HL-60 (cell line): ENCODE measurements at places on chromosomes 1 and 21.

DNA sequence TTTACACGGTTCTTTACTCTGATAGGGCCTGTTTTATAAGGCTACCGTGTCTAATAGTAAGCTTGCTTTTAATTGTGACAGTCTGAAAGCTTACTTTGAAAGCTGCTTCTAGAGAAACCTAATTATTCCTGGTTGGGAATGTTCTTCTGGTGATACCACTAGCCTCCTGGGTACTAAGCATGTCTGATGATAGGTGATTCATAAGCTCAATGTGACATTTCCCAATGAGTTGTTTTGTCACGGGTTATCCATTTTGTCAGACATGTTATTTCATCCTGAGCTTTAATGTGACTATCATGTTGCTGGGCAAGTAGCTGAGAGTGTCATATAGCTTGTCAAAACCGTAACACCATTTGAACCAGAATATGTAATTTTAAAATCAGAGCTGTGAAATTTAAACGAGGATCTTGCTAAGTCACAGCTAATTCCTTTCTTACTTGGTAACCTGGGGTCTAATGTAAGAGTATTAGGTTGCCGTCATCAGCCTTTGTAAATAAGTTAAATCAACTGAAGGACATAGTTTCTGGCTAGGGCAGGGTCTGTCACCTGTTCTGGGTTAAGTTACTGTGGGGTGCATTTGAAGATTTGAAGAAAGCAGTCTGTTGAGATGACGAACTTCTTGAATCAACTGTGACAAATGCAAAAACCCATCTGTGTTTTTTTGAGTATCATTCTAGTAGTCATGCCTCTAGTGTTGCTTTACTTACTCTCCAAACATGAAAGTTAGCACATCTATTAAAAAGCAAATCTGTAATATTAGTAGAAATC is 529.2 kb downstream of the USP25 start:
- no peak for DNase-seq

- no peak for DNase-seq
These were observed 238.7 kb upstream of the SNX7 start for GRCh38 chr1:98422816-98423215.

GRCh38 chr1:201169203-201169602 is 14.9 kb upstream of the TMEM9 start:
- DNase-seq: no peak

GRCh38 chr1:180811886-180812285 is 100.8 kb upstream of the KIAA1614 start:
- DNase-seq: no peak

DNA sequence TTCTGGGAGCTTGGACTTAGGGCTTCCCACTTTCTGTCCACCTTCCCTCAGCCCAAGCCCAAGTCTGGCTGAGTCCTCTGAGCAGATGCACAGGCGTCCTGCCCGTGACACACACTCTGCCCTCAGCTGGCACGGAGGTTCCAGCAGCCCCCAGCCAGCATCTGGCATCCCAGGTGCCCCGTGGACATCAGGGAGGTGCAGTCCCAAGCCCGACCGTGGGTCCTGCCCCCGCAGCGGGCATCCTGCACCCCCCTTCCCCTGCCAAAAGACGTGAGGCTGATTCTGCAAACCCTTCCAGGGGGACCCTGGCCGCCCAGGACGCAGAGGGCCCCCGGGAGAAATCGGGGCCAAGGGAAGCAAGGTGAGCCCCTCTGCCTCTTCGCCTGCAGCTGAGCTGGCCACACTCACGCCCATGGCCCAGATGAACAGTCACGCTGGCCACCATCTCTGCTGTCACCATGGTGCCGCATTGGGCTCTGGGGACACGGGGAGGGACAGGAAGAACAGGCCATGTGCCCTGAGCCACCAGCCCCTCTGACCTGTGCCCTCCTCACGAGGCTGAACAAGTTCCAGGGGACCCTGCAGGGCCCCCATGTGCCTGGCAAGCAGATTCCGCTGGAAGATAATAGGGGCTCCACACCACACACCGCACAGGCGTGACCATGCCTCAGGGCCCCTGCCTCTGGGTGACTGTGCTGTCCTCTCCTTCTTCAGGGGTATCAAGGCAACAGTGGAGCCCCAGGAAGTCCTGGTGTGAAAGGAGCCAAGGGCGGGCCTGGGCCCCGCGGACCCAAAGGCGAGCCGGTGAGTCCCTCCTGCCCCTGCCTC is 20.6 kb downstream of the COL6A2 start:
- DNase-seq: no peak

- DNase-seq: no peak
These were observed 753.1 kb downstream of the NCAM2 start for GRCh38 chr21:21751286-21751685.

DNA sequence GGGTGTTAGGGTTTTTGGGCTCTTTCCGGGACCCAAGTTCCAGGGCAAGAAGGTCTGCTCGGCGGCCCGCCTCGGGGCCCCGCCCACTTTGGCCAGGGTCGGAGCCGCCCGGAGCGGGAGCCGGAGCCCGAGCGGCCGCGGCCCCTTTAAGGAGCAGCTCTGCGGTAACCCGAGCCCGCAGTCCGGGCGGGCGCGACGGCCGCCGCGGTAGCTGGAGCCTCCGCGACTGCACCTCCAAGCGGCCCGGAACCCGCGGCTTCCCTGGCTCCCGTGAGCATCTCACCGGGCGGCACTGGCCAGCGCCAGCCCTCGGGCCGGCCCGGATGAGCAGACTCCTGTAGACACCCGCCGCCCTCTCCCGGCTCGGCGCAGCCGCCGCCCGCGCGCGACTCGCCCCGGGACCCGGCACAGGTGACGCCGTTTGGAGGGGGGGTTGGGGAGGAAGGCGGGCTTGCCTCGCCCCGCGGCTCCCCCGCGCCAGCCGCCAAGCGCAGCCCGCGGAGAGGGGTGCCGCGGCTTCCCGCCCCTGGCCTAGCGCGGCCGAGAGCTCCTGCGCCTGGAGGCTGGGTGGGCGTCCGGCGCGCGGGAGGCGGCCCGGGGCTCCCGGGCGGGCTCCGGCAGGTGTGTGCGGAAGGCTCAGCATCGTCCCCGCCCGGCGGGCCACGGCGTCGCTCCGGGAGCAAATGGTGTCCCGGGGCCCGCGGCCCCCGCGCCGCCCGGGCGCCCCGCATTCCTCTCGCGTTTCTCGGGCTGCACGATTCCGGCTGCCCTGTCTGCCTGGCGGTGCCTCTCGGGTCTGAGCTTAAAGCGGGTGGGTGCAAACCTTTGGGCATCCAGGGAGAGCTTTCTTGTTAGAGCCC is at the start of gene TLCD4:
TSS of gene TLCD4 (plus strand) at position 149 of the 860 bp plus-strand sequence. CDS start 26,547 bp downstream, outside the sequence.
- peak; percentile 3 for DNase-seq

DNA sequence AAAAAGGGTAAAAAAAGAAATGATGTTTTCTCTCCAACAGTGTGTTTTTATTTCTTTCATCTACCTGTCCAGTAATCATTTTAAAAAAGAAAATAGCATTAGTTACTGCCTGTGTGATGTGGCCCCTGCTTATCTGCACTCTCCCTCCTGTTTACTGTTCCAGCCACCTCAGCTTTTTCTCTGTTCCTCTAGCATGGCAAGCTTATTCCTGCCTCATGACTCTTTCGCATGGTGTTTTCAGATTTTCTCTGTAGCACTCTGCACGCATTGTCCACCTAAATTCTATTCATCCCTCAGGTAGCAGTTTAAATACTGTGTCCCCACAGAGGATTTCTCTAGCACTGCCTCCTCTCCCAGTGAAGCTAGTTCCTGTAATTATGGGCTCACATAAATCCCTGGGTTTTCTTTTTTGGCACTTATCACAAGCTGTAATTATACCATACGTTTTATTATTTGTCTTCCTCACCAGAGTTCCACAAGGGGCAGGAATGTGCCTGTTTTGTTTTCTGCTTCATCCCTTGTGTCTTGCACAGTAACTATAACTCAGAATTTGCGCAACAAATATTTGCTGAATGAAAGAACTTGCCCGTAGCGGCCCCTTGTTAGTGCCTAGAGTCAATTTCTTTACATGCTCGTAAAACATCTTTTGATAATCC is 51.4 kb upstream of the LRIG2 start:
- no peak for DNase-seq

DNA sequence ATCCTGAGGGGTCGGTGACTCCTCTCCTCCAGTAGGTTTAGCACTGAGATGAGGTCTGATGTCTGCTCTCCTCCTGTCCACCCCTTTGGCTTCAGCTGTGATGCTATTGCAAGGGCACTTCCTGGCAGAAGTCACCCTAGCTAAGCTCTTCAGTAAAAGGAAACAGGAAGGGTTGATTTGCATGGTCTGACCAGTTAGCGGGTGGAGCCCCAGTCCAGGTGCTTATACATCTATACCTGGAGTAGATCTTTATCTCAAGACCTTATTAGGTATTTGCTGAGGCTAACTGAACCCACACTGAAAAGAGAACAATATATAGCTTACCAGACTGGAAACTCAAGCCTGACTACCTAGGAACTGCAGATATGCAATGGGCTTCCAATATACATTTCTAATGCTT is 28.9 kb upstream of the NFASC start:
- DNase-seq: no peak

- DNase-seq: peak; percentile 85
These were observed 28.2 kb upstream of the SLC30A1 start for GRCh38 chr1:211606914-211607753.

DNA sequence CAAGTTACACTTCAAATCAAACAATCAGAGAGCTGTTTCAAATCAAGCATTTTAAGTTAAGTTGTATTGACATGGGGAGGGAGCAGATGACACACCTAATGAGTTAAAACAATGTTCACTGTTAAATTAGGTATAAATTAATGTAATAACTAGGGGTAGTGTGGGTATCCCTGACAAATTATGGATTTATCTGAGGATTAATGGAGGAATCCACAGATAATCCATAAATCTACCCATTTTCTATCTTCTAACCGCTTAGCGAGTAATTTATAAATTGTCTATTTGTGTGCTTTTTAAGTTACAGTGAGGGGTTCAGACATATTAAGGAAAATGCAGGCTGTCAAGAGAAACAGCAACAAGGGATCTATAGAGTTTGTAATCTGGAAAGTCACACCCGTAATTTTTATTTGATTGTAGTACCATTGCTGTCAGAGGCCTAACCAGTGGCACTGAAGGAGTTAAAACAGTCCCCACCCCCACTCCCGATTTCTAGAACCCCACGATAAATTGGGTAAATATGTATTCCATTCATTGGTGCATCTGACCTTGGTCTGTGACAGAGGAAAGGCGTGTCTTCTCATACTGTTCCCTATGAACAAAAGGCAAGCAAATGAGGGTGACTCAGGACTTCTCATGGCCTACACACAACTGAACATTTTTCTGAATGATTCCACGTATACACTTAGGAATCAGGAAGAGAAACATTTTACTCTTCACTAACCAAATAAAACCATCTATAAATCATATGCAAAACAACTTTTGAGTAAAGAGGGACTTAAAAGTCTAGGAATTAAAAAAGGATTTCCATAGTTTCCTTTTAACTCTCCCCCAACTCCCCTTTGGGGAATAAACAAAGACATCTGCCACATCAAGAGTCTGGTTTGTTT is 7.4 kb downstream of the IRF2BP2 start:
- peak; percentile 83 for DNase-seq

DNA sequence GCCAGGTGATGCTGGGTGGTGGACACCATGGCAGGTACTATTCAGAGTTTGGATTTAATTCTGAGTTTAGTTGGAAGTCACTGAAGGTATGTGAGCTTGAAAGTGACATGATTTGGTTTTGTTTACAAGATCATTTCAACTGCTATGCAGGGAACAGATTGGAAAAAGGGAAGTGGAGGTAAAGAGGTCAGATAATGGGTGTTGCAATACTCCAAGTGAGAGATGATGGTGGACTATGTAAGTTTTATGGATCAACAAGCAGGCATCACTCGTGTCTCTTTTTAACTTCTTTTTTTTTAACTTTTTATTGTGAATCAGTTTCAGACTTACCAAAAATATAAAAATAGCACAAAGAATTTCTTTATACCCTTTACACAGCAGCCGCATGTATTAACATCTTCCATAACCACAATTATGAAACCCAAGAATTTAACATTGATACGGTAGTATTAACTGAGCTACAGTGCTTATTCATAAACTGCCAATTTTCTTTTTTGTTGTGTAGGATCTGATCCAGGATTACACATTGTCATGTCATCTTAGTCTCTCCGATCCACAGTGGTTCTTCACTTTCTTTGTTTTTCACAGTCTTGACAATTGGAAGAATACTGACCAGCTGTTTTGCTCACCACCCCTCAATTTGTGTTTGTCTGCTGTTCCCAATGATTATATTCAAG is 24.9 kb upstream of the NHLH2 start:
- DNase-seq: peak; percentile 34

GRCh38 chr1:230270559-230271281 is 155.4 kb downstream of the PGBD5 start:
- DNase-seq: no peak

GRCh38 chr21:41631564-41632461 is 123.9 kb upstream of the TMPRSS2 start:
- DNase-seq: no peak

DNA sequence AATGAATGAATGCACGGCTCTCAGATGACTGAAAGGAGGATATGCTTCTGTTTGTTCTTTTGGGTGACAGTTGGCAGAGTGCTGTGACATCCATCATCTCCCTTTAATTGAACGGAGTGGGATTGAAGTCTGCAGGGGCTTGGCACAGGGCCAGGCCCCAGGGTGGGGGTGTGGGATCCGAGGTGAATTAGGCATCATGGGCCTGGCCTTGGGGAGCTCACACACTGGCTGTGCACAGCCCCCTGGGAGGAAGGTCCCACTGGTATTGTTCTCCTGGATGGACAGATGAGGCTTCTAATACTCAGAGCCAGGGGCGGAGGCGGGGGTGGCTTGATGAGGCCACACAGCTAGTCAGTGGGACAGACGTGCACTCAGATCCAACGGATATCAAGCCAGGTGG is 19.3 kb downstream of the EPHB2 start:
- no peak for DNase-seq

GRCh38 chr1:226790545-226791181 is 51.6 kb upstream of the ITPKB start:
- no peak for DNase-seq

- DNase-seq: no peak
These were observed 104.2 kb downstream of the ETS2 start for GRCh38 chr21:38909929-38910328.

DNA sequence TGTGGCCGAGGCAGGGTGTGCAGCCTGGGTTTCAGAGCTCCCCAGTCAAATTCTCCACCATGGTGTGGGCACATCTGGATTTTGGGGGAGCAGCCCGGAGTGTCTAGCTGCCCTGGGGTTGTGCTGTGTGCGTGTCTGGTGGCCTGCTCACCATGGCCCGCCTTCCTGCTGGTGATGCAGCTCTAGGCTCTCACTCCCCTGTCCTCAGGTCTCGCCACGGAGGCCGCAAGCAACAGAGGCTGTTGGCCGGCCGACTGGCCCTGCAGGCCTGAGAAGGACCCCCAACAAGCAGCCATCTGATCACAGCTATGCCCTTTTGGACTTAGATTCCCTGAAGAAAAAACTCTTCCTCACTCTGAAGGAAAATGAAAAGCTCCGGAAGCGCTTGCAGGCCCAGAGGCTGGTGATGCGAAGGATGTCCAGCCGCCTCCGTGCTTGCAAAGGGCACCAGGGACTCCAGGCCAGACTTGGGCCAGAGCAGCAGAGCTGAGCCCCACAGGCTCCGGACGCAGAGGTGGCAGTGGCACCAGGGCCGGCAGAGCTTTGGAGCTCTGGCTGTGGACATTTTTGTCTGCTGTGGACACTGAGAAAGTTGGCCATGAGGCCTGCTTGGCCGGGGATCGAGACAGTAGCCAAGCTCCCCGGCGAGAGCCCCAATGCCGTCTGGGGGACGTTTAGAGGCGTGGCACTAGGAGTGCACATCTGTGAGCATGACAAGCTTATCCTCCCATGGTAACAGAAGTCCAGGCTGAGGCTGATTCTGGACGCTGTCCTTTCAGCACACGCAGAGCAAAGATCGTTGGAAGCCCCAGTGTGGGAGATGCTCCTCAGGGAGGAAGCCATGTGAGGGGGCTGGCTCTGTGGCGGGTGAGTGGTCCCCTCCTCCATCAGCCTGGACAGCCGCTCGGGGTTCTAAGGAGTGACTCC is 8.2 kb downstream of the THAP3 start:
- no peak for DNase-seq
